ENCODE measurements at places on chromosomes 1 and 21.

- no peak for DNase-seq
These were observed 86.9 kb upstream of the ZBTB40 start for GRCh38 chr1:22364764-22365163.

GRCh38 chr1:28170001-28170596, 6.4 kb downstream of the PTAFR start:
- no peak for DNase-seq

GRCh38 chr1:53294567-53294966, 33.3 kb downstream of the LRP8 start:
- DNase-seq = peak; percentile 78

DNA sequence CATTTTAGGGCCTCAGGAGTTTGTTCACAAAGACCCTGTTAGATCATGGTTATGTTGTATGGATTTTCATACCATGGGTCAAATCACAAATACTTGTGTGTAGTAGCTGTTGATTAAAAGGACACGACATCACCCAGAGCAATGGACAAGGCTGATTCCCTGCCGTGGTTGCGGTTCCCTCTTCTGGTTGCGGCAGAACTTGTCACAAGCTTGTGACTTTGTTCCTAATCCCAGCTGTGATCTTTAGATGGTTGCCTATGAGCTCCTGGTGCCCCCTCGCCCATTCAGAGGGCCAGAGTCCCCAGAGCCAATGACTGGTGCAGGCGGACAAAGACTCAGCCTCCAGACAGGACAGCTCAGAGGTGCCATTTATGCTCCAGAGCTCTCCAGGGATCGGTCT, 11.8 kb upstream of the SDHB start:
- no peak for DNase-seq

- DNase-seq = no peak
These were observed 85.3 kb downstream of the DISP3 start for GRCh38 chr1:11564237-11564636.

- no peak for DNase-seq
These were observed 42.9 kb upstream of the CD2 start for GRCh38 chr1:116711263-116711840.

All from ELR (cell line).